ENCODE measurements at places on chromosomes 7 and 10. TPM values are rescaled to one million over a fixed set of nuclear protein-coding genes. Genes with fewer than 3 reads are reported as not detected.

The GPR26 gene
- total RNA-seq, result not detected

The PRR15 gene
- not detected for total RNA-seq

- no peak for DNase-seq
Measured at GRCh38 chr10:59711871-59712494, 2.3 kb upstream of the SLC16A9 start.

DNA sequence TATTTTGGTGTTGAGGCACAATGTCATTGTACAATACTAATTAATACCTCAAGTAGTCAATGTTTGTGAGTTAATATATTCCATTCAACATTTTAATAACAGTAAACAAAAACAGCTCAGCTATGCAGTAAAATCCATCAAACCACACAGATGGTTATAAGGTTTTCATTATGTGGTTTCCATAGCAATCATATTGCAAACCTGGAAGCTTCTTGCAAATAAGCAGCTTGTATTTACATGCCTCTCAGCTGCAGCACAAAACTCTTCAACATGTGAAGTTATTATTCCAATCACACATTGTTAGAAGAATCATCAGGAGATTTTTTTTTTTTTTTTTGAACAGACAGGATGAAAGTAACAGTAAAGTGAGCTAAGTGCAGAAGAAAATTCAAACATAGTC is 170.2 kb downstream of the SKAP2 start:
- no peak for DNase-seq

DNA sequence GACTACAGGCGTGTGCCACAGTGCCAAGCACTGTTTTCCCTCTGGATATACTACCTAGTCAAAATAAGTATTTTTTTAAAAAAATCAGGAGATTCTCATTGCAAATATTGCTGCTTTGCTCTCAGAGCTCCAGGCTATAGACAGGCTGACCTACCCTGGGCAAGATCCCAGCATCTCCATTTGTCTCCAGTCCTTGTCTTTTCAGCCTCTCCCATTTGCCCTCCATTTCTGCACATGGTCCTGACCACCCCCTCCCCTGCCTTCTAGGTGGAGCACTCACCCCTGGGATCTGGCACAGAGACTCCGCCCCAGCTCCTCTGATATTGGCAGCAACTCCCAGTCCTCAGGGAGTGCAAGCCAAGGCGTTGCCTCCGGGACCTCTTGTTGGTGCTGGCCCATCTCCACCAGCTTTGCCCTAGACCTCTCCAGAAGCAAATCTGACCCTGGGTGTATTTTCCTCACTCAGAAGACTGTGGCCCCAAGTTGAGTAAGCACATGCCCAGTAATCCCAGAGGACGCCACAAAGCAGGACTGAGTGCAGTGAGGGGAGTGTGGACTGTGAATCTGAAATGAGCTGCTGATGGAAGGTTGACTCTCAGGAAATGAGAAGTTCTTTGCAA is 120.6 kb downstream of the MTPAP start:
- no peak for DNase-seq
